Activated T-cell treated with anti-CD3 and anti-CD28 coated beads, Interleukin-2, amount 50 U/mL, for 4 hours (primary cell): ENCODE measurements at places on chromosomes 2 and 18. TPM values are rescaled to one million over a fixed set of nuclear protein-coding genes. Genes with fewer than 3 reads are reported as not detected.

IL1R1 gene
- 21.3 TPM for total RNA-seq

PTH2R gene
- not detected for total RNA-seq

ERFE gene
- total RNA-seq, result 0.91 TPM

NR4A2 gene
- 29.7 TPM for total RNA-seq

CCDC74B gene
- 0.23 TPM for total RNA-seq

ATAD2B gene
- 13.2 TPM for total RNA-seq

ACYP2 gene
- 4.3 TPM for total RNA-seq

NOL4 gene
- not detected for total RNA-seq

CACNB4 gene
- total RNA-seq, result 0.05 TPM

FBXO11 gene
- 37.1 TPM for total RNA-seq

ATF2 gene
- 37.6 TPM for total RNA-seq

MATN3 gene
- total RNA-seq, result not detected

MRPS5 gene
- 67.4 TPM for total RNA-seq

C1QL2 gene
- total RNA-seq, result not detected

ERBB4 gene
- total RNA-seq, result not detected

LRP1B gene
- not detected for total RNA-seq

FOXD4L1 gene
- 0.11 TPM for total RNA-seq

HOXD1 gene
- total RNA-seq, result not detected

RBFA gene
- 40.0 TPM for total RNA-seq

REG3G gene
- total RNA-seq, result not detected

TYMS gene
- 64.4 TPM for total RNA-seq

MEP1B gene
- total RNA-seq, result not detected

LRRTM1 gene
- not detected for total RNA-seq

ATP6V1B1 gene
- total RNA-seq, result not detected

TEX44 gene
- total RNA-seq, result not detected

FSHR gene
- not detected for total RNA-seq

SLC9A2 gene
- total RNA-seq, result 0.08 TPM

UGT1A4 gene
- not detected for total RNA-seq

IL18RAP gene
- total RNA-seq, result 5.2 TPM

MBD5 gene
- 8.1 TPM for total RNA-seq

CNGA3 gene
- not detected for total RNA-seq

GNAL gene
- total RNA-seq, result 0.35 TPM

PAIP2B gene
- 1.0 TPM for total RNA-seq

IL1RN gene
- total RNA-seq, result 2.5 TPM
